ENCODE measurements at places on chromosomes 4 and X. TPM values are rescaled to one million over a fixed set of nuclear protein-coding genes. Genes with fewer than 3 reads are reported as not detected.

- no peak overlapping the region for H3K27ac ChIP-seq
- H3K4me3 ChIP-seq = peak overlapping the region; percentile 27
- DNase-seq = no peak
Observed at GRCh38 chr4:177446586-177446985, 4.3 kb upstream of the AGA start.

- H3K4me1 ChIP-seq = peaks cover 7% of the 10 kb centered on the region
- no peaks in the 10 kb centered on the region for H3K27me3 ChIP-seq
- no peak overlapping the region for H3K27ac ChIP-seq
- DNase-seq = no peak
Observed at GRCh38 chrX:2684256-2684655, 6.8 kb upstream of the CD99 start.

GRCh38 chr4:19772581-19772980 lies 479.1 kb upstream of the SLIT2 start:
- no peaks in the 10 kb centered on the region for H3K27me3 ChIP-seq
- H3K27ac ChIP-seq = no peak overlapping the region
- DNase-seq = no peak
- no peaks in the 10 kb centered on the region for H3K36me3 ChIP-seq
- H3K4me3 ChIP-seq = no peak overlapping the region

DNA sequence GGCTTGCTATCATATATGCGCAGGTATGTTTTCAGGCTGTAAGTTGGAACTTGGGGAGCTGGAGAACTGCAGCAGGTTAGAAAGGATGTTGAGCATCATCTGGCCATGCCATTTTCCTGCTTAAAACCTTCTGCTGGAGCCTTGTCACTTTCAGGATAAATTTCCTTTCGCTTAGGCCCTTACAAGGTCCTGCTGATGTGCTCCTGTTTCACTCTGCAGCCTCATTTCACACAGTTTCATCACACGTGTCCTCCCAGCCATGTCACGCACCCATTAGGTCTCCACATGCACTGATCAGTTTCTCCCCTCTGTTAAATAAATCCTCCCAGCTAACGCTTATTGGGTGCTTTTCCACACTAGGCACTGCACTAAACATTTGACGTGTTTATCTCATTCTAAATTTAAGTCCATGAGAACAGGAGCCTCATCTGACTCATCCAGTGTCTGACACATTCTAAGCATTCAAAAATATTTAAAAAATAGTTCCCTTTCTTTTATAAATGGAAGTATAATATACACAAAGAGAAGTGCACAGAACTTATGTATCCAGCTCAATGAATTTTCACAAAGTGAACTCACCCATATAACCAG lies 14.5 kb downstream of the SOD3 start:
- no peak for DNase-seq
- H3K27me3 ChIP-seq = no peaks in the 10 kb centered on the region
- H3K4me3 ChIP-seq = no peak overlapping the region
- peaks cover 24% of the 10 kb centered on the region for H3K36me3 ChIP-seq
- H3K27ac ChIP-seq = peak overlapping the region; percentile 85

DNA sequence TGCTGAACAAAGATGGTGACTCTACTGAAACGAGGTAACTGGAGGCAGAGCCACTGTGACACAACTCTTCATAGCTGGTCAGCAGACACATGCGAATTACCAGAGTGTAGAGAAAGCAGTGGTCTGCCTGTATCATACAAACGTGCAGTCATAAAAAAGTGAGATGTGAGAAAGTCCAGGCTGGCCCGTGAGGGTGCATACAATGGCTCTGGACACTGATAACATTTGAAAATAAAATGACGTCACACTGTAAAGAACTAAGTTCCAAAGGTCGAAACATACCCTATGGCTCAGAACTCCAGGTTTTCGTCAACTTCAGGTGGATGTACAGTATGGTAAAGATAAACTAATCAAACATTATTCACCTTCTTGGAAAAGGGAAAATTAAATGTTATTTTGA lies 95.7 kb downstream of the SHISA3 start:
- no peak for DNase-seq
- H3K27ac ChIP-seq = no peak overlapping the region
- peaks cover 4% of the 10 kb centered on the region for H3K4me1 ChIP-seq
- H3K36me3 ChIP-seq = no peaks in the 10 kb centered on the region

DNA sequence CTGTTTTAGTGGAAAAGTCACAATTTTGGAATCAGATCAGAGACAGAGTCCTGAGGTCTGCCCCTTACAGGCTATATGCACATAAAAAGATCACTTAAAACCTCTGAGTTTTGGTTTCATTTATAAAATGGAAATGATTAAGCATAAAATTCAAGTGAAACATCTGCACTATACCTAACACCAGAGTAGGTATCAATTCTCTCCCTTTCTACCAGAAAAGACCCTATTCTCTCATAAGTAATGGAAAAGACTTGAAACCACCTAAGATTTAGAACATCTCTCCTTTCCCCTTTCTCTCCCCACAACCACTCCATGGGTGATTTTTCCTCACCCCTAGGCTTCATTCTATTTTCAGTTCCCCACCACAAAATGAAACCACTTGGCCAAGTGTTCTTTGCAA lies 907 bp downstream of the LHFPL1 start:
- peaks cover 12% of the 10 kb centered on the region for H3K4me1 ChIP-seq
- H3K27me3 ChIP-seq = peaks cover 5% of the 10 kb centered on the region
- DNase-seq = no peak
- H3K27ac ChIP-seq = no peak overlapping the region
- H3K36me3 ChIP-seq = no peaks in the 10 kb centered on the region

The EBP gene
- 35.2 TPM for total RNA-seq

The PDE5A gene
- 17.0 TPM for total RNA-seq

The CHRDL1 gene
- total RNA-seq = 1.2 TPM

The SPANXB1 gene
- not detected for total RNA-seq

The SETD7 gene
- total RNA-seq = 63.6 TPM

The RBPJ gene
- total RNA-seq = 52.9 TPM

The FGFRL1 gene
- 75.7 TPM for total RNA-seq

The CENPU gene
- 12.9 TPM for total RNA-seq

Data from chondrocyte (in vitro differentiated cells).